Muscle of arm (tissue), 14 donors: ENCODE measurements at places on chromosomes 7 and 10. TPM values are rescaled to one million over a fixed set of nuclear protein-coding genes. Genes with fewer than 3 reads are reported as not detected.

EN2 gene
- polyA plus RNA-seq, result 0.81 TPM

ADCYAP1R1 gene
- polyA plus RNA-seq, result 8.4 TPM

TDRD1 gene
- polyA plus RNA-seq, result 0.14 TPM

PAXIP1 gene
- polyA plus RNA-seq, result 14.4 TPM

STRIP2 gene
- 7.9 TPM for polyA plus RNA-seq

RNF32 gene
- polyA plus RNA-seq, result 2.3 TPM

ARHGAP12 gene
- polyA plus RNA-seq, result 26.0 TPM

ADARB2 gene
- 0.40 TPM for polyA plus RNA-seq

TUBB8 gene
- polyA plus RNA-seq, result not detected

MYL10 gene
- 19.0 TPM for polyA plus RNA-seq
